ENCODE measurements at places on chromosomes 4 and X.
A peak's percentile ranks its signal among the peaks of the same experiment; 100 is the strongest.

- DNase-seq: no peak
Measured at GRCh38 chr4:138199568-138200235, 42.4 kb downstream of the SLC7A11 start.

DNA sequence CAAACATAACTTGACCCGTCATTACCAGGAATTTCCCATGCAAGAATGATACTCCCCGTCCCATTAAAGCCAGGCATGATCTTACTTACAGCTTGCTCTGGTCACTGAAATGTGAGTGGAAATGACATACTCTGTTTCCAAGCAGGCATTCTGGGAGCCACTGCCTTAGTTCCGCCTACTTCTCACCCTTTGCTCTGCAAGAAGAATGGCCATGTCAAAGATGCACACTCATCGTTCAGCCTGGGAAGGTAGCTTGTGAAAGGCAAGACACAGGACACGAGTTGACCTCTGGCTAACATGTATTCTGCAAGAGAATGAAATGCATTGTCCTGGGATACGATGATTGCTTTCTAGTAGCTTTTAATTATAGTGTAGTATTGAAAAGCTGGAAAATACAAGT, 1144.4 kb downstream of the NLGN4X start:
- DNase-seq: no peak

GRCh38 chr4:85672116-85672515, 197.2 kb downstream of the ARHGAP24 start:
- DNase-seq: no peak

DNA sequence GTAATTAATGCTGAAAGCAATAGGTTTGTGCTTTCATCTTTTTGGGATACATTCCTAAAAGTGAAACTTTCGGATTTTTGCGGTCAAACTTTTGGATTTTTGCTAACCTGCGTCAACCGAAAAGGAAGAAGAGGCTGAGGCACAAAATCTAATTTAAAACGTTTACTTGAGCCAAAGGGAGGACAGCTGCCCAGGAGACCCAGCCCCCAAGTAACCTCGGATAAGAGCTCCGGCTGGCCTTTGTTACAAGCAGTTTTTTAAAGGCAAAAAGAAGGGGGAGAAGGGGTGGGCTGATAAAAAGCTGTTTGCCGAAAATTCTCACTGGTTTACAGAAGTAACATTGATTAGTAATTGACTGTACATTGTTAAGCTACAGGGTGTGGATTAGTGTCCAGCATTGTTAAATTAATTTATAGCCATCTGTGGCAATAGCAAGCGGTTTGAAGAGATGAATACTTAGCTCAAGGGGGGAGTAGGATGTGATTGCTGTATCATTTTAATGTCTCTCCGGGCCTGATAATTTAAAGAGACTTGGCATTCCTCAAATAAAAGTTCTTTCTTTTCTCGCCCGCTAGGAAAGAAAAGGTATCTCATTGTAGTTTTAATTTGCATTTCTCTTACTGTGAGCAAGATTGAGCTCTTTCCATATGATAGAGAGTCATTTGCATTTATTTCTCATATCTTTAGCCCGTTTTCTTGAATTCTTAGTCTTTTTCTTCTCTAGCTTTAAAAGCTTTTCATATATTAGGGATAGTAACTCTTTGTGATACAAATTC, 59.1 kb upstream of the USP9X start:
- no peak for DNase-seq

- peak; percentile 21 for DNase-seq
Measured at GRCh38 chr4:26459054-26459755, 31.1 kb downstream of the CCKAR start.

DNA sequence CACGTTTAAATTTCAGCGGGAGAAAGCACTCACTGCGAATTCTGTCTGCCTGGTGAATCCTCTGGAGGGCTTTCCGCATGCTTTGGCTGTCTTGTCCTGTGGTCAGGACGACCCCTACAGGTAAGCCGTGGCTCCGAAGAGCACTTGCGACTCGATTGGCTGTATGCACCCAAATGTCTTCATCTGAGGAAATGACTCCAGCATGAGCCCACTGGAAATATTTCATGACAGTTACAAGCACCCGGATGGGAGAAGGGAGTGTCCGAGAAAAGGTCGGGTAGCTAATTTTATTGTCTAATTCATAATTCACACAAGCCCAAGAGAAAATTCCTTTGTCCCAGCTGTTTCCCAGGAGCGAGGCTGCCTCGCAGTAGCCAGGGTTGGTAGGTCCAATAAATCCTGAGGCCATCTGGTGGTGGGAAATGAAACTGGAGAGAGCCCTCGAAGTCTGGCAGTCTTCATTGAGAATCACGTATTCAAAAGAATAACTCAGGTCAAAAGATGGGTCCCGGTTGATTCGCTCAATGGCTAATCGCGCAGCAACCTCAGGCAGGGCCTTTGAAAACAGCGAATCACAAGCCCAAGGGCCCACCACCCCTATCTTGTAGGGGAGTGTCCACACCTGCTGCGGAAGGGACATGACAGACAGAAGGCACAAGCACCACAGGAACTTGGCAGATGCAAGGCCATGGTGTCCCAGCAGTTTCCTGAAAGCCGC, 6.6 kb downstream of the GUCY2F start:
- DNase-seq: no peak

DNA sequence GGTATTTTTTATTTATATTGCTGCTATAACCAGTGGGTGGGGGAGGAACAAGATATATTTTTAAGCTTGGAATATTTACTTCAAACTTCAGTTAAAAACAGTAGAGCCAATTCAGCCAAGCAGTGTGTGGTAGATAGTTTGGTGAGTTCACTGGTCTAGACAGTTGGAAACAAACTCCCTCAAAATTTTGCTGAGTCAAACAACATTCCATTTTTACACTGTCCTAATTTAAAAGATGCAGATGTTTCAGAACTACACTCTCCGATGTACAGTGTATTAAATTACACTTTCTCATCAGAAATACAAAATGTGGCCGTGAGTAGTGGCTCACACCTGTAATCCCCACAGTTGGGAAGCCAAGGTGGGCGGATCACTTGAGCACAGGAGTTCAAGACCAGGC, 23.3 kb downstream of the PRKX start:
- DNase-seq: no peak

DNA sequence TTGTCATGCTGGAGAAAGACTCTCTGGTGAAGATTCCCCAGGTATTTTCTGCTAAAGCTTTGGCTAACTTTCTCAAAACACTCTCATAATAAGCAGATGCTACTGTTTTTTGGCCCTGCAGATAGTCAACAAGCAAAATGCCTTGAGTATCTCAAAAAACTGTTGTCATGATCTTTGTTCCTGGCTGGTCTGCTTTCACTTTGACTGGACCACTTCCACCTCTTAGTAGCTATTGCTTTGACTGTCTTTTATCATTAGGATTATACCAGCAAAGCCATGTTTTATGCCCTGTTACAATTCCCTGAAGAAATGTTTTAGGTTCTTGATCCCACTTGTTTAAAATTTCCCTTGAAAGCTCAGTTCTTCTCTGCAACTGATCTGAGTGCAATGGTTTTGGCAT, 231.5 kb downstream of the SLC7A11 start:
- no peak for DNase-seq

DNA sequence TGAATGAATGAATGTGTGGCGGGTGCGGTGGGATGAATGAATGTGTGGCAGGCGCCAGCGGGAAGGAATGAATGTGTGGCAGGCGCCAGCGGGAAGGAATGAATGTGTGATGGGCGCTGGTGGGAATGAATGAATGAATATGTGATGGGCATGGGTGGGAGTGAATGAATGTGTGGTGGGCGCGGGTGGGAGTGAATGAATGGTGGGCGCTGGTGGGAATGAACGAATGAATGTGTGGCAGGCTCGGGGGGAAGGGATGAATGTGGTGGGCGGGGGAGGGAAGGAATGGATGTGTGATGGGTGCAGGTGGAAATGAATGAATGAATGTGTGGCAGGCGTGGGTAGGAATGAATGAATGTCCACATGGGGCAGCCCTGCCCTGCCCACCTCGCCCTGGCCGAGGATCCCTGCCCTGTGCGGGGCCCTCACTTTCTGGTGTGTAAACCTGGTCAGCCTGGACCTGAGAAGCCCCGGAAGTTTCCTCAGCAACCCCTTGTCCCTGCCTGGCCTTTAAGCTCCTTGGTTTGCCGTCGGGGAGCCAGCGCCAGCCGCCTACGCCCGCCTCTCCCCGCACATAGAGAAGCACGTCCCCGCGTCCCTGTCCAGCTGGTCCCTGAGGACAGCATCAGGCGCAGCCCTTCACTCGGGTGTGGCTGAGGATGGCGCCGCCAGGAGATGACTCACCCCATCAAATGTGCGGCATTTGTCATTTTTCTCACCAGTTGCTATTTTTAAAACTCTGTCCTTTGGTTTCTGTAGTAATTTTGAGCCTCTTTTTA, 112.8 kb upstream of the LRPAP1 start:
- DNase-seq: no peak

GRCh38 chrX:108148524-108148923, 56.9 kb downstream of the ATG4A start:
- DNase-seq: no peak

- no peak for DNase-seq
Measured at GRCh38 chr4:188399834-188400233, 260.6 kb downstream of the TRIML1 start.

DNA sequence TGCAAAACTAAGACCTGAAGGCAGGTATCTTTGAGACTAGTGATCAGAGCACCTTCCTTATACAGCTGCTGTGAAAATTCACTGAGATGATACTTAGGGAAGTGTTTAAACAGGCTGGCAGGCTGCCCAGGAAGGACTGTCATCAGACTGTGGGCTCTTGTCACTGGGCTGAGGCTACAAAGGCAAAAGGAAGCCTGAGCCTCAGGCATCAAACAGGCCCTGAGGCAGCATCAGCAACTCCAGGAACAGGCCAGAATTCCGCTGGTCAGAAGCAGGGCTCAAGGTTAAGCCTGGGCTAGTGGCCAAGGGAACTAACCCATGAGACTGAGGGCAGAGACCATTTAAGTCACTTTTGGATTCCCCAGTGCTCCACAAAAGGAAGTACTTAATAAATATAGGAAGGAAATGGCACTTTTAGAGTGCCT, 12.8 kb downstream of the PJA1 start:
- no peak for DNase-seq

DNA sequence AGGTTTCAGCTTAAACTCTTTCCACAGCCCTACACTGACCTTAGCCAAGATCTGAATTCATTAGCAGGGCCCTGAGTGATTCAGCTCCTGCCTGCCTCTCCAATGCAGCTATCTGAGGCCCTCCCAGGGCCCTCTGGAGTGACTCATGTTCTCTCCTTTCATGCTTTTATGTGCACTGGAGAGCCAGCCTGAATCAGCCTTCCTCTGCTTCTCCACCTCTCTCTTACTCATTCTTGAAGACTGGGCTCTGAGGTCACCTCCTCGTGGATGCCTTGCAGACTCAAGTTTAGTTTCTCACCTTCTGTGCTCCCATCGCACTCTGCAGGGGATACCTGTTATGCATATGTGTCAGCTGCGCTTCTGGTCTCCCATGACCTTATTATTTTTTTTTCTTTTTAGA, 3.1 kb upstream of the OCIAD2 start:
- no peak for DNase-seq

Measured in CMK (cell line).